CD8-positive, alpha-beta memory T cell (primary cell): ENCODE measurements at places on chromosomes 16 and 17. TPM values are rescaled to one million over a fixed set of nuclear protein-coding genes. Genes with fewer than 3 reads are reported as not detected.

Gene ABI3
- total RNA-seq: 46.4 TPM

Gene KREMEN2
- total RNA-seq: not detected

Gene CLDN9
- not detected for total RNA-seq

Gene TMED6
- total RNA-seq: 0.80 TPM

Gene CFAP52
- total RNA-seq: not detected

Gene MT1F
- 17.9 TPM for total RNA-seq

Gene COG7
- total RNA-seq: 15.8 TPM

DNA sequence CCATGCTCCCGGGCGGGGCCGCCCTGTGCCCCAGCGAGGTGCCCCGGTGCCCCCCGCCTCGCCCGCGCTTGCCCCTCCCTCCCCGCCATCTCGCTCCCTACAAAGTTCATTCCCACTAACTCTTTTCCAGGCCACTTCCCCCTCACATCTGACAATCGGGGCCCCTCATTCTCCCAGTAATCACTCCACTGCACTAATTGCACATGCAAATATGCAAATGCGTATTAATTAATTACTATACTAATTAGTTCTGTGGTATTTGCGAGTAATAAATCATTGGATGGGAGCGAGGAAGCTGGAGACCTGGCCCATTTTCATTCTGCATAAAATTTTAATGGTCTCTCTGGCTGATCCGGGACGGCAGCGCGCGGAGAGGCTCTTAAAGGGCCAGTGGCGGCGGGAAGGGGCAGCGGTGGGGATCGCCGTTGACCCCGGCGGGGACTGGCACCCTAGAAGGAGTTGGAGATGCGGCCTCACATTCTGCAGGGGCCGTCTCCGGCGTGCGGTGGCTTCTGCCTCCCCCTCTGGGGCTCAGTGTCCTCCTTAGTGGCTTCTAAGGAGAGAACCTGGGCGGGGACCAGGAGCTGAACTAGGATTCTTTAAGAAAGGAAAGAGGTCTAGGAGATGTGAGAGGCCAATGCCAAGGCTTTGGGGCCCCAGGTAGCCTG, 8.4 kb upstream of the PPP1R1B start:
- no peak for DNase-seq

GRCh38 chr16:49484936-49485335, 111.3 kb downstream of the C16orf78 start:
- no peak for DNase-seq

DNA sequence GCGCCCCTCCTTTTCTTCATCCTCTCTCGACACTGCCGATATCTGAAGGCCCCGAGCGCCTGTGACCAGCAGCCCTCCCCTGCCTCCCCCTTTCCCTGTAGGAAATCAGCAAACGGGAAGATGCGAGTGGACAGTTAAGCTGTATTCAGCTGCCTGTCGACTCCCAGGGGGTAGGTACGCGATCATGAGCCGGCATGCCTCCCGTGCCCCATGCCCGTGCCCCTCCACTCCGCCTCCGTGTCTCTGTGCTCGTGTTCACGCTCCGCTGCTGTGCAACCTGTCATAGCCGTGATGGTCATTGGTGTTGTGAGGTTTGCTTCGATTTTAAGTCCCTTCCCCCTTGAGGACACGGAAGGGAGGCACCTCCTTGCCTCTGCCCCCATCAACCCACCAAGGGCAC, 34.4 kb downstream of the CACNA1G start:
- no peak for DNase-seq

DNA sequence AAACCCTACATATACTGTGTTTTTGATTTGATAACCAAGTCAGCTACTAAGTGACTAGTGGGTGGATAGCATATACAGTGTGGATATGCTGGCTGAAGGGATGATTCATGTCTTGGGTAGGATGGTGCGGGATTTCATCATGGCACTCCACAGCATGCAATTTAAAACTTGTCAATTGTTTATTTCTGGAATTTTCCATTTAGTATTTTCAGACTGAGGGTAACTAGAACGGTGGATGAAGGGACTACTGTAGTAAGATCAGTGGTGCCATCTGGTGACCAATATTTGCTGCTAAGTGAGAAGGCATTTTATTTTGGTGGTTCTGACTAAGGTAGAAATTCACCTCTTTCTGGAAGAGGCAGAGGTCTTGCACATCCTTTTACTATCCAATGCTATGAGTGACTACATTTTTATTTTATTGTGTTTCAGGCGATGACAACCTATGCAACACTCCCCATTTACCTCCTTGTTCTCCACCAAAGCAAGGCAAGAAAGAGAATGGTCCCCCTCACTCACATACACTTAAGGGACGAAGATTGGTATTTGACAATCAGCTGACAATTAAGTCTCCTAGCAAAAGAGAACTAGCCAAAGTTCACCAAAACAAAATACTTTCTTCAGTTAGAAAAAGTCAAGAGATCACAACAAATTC, 3.1 kb downstream of the CDC6 start:
- no peak for DNase-seq

DNA sequence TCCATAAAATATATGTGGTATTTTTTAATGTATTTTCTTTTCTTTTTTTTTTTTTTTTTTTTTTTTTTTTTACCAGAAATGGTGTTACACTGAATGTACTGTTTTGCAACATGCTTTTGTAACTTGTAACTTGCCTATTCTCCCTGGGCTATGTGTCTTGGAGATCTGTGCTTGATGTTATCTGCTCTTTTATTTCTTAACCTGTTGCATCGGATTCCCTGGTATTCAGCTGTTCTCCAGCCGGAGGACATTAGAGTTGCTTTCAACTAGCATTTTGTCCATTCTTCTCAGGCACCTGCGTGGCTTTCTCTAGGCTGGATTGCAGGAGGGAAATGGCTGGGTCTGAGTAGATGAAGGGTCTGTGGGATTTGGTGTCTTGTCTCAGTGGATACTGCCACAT, 47.4 kb downstream of the KATNIP start:
- DNase-seq: no peak

DNA sequence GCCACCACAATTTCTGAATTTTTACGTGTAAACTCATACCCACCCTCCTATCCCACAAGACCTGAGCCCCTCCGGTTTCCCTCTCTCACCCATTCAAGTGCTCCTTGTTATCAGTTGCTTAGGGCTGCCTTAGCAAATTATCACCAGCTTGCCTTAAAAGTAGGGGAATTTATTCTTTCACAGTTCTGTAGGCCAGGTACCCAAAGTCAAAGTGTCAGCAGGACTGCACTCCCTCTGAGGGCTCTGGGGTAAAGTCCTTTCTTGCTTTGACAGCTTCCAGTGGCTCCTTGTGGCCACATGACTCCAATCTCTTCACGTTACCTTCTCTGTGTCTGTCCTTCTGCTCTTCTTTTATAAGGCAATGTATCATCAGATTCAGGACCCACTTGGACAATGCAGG, 7.9 kb upstream of the TMEM220 start:
- no peak for DNase-seq

DNA sequence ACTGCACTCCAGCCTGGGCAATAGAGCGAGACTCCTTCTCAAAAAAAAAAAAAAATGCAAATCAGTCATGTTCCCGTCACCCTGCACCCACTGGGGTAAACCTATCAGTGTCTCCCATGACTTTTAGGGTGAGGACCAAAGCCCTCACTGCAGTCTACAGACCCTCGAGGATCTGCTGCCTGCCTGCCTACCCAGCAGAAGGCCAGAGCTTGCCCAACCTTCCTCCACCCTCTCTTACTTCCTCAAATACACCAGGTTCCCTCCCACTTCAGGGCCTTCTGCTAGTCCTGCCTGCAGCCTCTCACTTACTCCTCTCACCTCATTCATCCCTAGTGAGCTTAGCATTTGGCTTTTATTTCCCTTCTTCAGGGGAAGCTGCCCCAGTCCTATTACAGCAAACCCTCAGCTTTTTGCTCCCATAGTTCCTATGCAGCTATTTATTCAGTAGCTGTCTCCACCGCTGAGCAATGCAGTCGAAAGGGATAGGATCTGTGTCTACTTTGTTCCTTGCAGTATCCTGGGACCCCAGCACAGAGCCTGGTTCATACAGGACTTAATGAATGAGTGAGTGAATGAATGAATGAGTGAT, 17.8 kb upstream of the TOB1 start:
- DNase-seq: no peak

GRCh38 chr17:41417127-41417526, 7.3 kb downstream of the KRT37 start:
- DNase-seq: no peak

DNA sequence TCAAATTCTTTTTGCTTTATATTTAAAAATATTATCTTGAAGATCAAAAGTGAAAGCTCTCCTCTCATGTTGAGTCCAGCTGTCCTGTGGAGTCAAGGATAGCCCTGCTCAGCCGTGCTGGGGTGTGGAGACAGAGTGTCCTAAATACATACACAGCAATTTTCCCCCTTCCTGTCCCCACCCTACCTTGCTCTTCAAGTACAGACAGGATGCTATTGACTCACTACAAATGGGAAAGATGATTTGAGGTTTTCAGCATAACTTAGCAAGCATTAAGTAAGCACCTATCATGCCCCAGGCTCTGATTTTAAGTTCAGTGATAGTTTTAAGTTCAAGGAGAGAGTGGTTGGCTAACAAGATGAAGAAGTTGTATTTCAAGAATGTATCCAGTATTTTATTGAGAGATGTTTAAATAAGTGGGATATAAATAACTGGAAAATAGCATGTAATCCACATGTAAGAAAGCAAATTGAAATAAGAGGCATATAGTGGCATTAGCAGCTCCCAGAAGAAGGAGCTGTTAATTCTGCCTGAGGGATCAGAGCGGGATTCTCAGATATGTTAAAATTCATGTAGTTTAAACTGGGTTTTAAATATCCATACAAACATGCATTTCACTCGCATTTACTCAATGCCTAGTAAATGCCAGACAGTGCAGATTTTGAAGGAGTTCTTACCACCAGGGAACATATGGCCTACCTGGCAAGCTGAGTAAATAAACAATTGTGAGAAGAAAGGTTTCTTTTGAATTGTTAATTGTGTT, 183.5 kb upstream of the ANKFN1 start:
- no peak for DNase-seq

- DNase-seq: no peak
Measured at GRCh38 chr17:50108556-50108955, 13.4 kb downstream of the PDK2 start.

GRCh38 chr16:6903671-6904070, 429.0 kb upstream of the RBFOX1 start:
- DNase-seq: no peak

DNA sequence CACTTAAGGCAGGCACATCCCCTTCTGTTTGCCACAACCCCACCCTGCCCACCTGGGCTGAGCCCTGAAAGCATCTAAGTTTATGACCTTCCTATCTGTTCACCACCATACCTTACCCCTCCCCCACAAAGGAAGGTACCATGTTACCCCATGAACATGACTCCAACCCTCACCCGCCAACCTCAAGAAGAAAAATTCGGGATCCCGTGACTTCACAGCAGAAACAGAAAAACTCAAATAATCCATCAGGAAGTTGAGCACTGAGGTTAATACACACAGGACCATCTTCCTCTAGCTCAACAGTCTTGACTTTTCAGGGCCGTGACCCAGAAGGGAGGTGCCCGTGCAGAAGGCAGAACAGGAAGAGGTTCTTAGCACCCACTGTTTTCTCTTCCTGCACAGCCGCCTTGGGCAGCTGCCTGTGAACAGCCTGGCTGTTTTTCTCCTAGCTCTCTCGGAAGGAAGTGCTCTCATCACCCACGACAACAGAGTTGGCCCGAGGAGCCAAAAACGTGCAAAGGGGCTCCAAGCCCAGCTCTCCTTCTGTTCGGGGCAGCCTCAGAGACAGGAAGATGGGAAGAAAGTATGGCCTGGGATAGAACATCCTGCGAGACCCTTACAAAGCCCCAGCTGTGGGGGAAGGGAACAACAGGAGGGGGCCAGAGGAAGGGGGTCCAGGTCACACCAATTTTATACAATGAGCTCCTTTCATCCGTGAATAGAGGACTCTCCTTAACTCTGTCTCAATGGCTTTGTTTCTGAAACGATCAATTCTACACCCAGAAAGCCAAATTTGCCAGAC, 101.1 kb downstream of the XYLT1 start:
- peak; percentile 86 for DNase-seq

GRCh38 chr16:50810241-50810965, 68.5 kb downstream of the CYLD start:
- DNase-seq: no peak

DNA sequence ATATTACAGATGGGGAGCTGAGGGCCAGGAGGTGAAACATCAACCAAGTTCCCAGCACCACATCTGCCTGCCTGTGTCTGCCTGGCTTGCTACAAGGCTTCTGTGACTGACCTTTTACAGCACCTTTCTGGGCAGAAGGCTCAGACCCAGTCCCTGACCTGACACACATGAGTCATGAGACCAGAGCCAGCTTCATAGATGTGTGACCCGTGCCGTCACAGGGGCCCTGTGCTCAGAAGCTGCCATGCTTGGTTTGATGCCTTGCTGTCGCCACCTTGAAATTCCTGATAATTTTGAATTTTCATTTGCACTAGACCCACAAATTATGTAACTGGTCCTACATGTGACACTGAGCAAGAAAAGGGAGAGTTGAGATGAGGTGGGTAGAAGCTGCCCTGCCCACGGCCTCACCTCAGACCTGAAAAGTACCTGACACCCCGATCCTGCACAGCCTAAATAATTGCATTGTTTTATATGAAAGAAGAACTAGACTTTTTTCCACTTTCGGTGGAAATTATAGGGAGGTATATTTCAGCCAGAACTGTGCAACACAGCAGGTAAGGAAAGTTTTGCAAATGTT, 13.3 kb upstream of the PECAM1 start:
- DNase-seq: no peak
